ENCODE measurements at places on chromosomes 5 and 9.

GRCh38 chr5:54704825-54705224 lies 187.3 kb downstream of the SNX18 start:
- no peak for DNase-seq

DNA sequence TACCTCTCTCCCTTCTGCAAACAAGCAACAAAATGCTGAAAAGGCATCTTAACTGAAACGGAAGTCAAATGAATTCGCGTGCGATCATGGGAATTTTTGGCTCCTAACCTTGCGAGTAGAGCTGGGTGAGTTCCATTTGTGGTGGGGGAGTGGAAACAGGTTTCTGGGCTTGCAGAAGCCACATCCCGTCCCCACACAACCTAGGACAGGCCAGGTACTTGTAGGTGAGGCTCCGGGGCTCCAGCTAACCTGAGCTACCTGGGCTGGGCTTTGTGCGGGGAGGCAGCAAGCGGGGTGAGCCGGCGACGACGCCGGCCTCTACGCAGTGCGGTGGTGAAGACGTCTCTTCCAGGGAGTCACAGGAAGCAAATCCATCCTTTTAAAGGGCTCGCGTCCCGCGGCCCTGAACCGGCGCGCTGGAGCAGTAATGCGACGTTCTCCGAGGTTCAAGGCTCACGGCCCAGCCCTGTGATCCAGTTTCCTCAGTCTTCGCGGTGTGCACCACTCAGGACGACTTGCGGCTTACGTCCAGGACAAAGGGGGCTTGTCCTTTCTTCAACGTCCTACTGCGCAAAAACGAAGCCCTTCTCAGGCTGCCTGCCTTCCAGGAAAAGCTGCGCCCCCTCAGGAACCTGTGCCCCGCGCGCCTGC lies 567 bp upstream of the SPIN1 start:
- no peak for DNase-seq

- no peak for DNase-seq
Measured at GRCh38 chr9:69601698-69602097, 70.5 kb downstream of the APBA1 start.

DNA sequence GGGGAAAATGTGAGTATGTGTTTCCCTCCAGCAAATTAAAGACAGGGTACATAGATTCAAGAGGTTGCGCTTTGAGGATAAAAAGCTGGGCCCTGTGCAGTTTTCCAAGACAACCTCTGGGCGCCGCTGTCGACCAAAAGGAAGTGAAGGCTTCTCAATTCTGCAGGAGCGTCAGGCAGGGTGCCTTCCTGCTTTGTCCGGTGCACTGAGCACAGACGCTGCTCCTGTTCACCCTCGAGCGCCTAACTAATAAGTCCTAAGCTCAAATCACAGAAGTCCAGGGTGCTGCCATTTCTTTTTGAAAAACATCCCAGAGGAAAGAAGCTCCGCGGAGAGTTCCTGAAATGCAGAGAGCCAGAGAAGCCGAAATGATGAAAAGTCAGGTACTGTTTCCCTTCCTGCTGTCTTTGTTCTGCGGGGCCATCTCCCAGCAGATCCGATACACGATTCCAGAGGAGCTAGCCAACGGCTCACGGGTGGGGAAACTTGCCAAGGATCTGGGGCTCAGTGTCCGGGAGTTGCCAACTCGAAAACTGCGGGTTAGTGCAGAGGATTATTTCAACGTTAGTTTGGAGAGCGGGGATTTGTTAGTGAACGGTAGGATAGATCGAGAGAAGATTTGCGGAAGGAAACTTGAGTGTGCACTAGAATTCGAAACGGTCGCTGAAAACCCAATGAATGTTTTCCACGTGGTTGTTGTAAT lies at the start of gene PCDHGB1:
Gene PCDHGB1, plus strand, starts transcription at position 183 of the 703 bp plus-strand sequence. Its CDS starts 162 bp downstream, at position 345.
- DNase-seq = no peak

DNA sequence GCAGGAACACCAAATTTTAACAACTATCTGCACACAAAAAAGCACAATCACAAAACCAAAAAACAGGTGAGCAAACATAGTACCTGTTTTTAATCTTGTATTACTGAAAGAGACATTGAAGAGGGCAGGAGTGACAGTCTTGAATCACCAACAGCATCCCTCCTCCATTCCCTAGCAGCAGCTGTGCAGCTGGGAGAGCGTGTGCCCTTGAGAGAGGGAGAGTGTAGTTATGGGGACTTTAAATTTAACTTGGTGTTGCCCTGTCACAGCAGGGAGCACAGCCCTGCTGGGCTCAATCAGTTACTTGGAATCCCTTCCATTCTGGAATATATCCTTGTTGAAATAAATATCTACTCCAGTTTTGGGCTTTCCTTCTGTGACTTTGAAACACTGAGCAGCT lies 1938.7 kb upstream of the NUDT12 start:
- DNase-seq = no peak

DNA sequence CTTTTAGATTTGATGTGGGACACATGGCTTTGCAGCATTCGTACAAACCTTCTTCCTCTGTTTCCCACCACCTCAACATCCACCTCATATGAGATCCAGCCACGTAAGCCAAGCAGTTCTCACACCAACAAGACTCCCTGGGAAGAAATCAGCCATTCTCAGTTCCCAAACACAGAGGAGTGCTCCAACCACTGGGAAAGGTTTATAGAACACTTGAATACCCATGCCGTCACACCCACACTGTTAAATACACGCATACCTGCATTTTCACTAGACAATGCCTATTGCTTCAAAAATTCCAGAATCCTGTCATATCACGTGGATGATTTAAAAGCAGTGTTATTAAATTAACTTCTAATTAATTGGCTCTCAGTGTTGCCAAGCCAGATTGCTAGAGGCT lies 347.3 kb downstream of the ENC1 start:
- DNase-seq = no peak

DNA sequence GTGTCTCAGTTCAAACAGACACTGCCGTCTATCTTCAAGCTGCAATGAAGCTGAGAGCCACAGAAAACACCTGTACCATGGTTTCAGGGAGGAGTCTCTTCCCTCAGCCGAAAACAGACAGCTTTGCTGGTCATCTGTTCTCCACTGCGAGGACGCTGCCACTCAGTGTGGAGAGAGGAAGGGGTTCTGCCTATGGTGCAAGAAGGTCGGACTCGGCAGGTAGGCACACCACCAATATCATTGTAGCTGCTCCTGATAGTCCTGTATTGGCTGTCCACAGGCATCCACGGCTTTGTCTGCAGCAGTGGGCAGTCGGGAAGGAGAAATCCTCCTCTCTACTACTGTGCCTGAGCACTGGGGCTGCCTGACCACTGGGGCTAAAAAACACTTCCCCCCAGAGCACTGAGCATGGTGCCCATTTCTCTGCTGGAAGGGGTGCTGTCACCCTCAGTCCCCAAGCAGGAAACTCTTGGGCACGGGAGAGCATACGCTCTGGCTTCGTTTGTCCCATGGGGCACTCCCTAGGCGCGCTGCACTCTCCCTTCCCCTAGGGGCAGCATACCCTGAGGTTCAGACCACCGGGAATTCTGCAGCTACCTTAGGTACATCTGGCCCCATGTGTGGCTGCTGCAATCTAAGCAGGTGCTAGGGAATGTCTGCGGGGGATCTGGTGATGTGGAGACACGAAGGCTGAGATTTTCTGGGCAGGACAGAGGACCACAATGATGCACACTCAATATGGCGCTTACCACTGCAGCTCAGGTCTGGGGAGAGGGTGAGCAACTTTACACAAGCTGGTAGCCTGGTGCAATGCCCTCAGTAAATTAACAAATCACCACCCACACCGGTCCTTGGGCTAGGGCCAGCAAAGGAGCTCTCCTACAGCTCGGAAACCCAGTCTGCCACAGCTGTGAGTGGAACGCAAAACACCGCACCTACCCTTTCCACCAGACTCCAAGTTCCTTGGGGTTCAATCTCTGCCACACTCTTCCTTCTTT lies 880.9 kb upstream of the SEMA6A start:
- DNase-seq = no peak

- DNase-seq = no peak
Measured at GRCh38 chr9:27818348-27818747, 245.1 kb upstream of the C9orf72 start.

- no peak for DNase-seq
Measured at GRCh38 chr9:69325409-69326212, 596 bp downstream of the ENTREP1 start.

DNA sequence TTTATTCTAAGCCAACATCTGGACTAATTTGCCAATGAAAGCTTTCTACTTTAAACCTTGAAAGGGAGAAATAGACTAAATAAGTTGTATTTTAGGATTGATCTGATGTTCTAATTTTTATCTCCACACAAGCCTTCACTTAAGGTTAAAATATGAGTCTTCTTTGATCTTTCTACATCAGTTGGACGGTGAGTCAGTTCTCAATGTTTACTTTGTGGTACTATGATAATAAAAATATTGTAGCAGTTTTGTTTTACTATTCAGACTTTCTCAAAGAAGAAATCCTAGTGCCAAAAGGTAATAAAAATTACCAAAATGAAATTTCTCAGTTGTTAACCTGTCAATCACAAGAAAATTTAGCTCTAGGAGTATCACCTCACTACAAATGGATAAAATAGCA lies 203.5 kb upstream of the RGMB start:
- no peak for DNase-seq
